Iris pigment epithelial cell (primary cell): ENCODE measurements at places on chromosomes 2 and 18.

GRCh38 chr2:17515652-17516051, 2.6 kb downstream of the RAD51AP2 start:
- no peak for DNase-seq

- peak; percentile 37 for DNase-seq
These were observed 33.6 kb upstream of the VWC2L start for GRCh38 chr2:214377286-214377624.

DNA sequence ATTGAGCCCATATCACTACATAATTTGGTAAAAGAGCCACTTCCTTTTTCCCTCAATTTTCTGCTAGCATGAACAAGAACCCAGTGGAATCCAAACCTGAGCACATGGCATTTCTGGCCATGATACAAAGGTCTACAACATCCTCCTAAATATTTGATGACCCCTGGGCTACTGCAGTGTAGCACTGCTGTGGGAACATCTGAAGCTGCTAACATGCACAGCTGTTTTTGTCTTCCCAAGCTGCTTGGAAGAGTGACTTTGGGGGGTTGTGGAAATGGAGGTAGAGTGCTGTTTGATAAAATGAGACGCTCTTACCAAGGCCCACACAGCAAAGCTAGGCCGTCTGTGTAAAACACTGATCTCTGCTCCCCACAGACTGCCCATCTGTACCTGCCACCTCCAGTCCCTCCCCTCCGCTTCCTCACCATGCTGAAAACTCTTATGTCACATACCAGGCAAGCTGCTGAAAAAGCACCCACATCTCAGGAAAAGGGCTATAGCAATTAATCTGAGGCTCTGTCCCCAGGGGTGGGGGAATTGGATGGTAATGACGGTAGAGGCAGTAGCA, 197.2 kb upstream of the HNRNPA3 start:
- DNase-seq: no peak

DNA sequence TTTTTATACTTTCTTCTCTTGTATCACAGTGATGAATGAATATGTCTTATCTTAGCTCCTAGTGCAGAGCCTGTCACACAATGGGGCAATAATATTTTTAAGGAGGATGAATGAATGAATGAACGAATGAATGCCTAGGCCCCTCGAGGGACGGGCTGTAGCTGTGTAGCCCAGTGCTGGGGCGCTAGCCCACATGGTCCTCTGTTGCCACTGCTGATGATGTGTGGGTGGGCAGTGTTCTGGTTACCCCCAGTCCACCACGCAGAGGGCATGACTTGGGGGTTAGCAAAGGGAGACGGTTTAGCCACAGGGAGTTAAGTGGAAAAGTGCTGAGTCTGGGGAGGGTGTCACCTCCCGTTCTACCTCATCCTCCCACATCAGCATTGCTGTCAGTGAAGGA, 134.2 kb downstream of the SMAD7 start:
- no peak for DNase-seq

DNA sequence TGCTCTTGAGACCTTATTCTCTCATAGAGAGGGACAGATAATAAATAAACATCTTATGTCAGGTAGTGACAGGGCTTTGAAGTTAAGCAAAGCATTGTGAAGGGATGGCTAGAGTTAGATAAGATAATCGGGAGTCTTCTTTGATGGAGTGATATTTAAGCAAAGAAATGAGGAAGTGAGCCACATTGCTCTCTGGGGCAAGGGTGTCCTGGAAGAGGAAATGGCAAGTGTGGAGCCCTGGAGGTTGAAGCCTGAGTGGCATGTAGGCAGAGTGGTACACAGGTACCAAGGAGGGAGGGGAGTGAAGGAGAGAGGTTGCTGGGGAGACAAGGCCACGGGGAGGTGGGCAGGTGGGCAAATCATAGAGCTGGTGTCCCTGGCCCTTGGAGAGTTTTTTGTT, 110.2 kb downstream of the CTAGE1 start:
- DNase-seq: no peak

GRCh38 chr18:59303656-59304195, 14.7 kb downstream of the CPLX4 start:
- no peak for DNase-seq

- DNase-seq: no peak
These were observed 1.9 kb downstream of the GORASP2 start for GRCh38 chr2:170930991-170931266.

DNA sequence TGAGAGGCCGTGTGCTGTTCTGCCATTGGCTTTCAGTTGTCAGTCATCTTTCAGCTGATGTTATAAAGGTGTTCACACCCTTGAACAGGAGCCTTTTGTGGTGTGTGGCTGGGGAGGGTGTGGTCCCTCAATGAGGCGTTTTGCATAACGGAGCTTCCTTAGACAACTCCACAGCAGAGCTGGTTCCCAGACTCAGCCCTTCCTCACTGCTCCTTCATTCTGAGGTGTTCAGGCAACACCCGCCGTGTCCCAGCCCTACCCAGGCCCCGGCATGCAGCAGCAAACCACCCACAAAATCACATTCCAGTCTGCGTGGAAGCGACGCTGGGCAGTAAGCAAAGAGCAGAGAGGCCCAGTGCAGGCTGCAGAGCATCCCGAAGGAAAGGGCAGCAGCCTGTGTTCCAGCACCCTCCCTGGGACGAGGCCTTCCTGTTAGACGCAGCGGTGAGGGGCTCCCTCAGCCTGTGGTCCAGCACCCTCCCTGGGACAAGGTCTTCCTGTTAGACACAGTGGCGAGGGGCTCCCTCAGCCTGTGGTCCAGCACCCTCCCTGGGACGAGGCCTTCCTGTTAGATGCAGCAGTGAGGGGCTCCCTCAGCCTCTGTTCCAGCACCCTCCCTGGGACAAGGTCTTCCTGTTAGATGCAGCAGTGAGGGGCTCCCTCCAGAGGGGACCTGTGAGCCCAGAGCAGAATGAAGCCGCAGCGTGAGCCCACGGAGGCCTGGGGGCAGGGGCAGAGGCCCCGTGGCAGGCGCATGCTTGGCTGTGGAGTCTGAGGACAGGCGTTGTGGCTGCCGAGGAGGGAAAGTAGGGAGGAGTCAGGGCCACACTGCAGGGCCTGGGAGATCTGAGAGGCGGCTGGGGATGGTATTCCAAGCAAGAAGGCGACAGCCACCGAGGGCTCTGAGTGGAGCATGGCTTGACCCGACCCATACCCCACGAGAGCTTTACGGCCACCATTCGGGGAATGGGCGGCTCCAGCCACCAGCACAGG, 201.8 kb upstream of the HDAC4 start:
- DNase-seq: no peak

GRCh38 chr18:63889626-63890025, 2.1 kb downstream of the SERPINB2 start:
- DNase-seq: no peak

GRCh38 chr2:23507267-23508065, 122.5 kb downstream of the KLHL29 start:
- DNase-seq: no peak

GRCh38 chr2:25332571-25332970, 9.2 kb downstream of the DNMT3A start:
- no peak for DNase-seq

DNA sequence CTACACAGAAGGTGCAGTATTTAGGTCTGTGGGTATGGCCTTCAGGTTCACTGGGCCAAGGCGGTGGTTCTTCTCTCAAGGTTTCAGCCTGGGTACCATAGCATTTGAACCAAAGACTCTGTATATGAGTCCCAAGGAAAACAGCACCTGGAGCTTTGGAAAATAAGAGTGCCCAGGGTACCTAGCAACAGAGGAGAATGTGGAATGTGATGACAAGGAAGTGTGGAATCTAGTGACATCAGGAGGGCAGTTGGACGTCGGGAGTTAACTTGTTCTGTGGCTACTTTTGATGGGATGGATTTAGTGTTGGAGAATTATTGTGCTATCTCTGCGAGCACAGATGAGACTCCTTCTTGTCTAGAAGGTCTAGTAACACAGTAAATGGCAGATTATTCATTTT, 201.2 kb downstream of the NOL4 start:
- DNase-seq: peak; percentile 27

DNA sequence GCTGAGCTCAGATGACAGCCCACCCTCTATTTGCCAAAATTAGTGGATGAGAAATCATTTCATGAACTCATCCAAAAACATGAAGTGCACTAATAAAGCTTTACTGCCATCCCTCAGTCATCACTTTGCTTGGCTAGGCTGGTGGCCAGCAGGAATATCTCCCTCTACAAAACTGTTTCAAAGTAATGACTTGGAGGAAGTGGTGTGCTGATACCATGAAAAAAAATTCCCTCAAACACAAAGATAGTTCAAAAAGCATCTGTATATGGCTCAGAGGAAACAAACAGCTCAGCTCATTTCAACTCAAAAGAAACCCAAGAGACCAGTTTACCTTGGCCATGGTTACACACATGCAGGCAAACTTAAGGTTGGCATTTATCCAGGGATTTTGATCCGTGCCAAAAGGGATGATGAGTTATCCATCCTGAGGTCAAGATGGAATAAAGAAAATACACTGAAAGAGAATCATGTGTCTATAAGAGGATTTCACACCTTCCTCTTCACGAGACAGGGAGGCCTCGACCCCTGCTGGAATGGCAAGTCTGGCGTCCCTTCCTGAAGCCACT, 18.4 kb upstream of the WIPF1 start:
- DNase-seq: peak; percentile 72

GRCh38 chr18:28666216-28666615, 489.3 kb upstream of the CDH2 start:
- DNase-seq: peak; percentile 13

- DNase-seq: no peak
These were observed 2.8 kb downstream of the NTSR2 start for GRCh38 chr2:11667194-11667593.

GRCh38 chr2:50856016-50856541, 175.9 kb downstream of the NRXN1 start:
- no peak for DNase-seq

DNA sequence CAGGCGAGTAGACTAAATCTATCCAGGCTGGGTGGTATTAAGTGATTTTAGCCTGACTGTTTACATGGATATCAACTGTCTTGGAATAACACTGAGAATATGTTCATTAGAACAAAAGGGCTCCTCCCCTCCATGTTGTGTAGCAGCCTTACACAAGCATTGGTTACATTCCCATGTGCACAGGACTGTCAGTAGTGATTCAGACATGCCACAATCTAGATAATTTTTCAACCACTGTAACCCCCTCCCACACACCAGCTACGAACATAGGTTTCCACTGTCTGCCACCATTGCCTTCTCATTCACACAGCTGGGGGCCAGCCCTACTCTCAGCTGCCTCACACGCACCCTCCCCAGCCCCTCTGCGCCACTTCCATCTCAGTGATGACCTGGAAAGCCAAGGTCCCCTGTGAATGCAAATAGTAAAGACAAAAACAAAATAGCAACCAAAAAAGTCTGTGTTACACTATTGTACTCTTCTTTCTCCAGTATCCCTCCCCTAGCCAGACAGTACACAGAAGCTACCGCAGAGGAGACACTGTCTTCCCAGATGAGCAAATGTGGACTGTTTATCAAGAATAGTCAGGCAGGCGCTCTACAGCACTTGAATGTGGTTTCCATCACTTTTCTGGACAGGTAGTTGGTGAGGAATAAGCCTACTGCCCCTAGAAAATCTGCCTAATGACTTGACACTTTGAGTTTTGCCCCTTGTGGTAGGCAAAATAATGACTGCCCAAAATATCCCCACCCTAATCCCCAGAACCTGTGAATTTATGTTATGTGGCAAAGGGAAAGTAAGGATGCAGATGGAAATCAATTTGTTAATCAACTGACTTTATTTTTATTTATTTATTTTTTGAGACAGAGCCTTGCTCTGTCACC, 27.9 kb upstream of the TYMS start:
- DNase-seq: no peak

DNA sequence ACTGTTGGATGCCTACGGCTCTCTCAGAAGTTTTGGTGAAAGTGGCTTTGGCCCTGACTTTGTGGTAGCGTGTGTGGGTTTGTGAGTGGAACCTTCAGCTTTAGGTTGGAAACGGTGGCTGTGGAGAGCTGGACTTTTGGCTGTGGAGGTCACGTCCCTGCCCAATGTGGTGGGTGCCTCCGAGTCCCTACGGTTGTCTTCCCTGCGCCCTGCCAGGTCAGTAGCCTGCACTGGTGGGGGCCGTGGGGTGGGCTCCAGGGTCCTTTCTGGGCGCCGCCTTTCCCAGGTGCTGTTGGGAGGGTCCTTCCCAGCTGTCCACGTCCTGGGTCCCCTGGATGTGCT, 11.1 kb downstream of the COLEC11 start:
- DNase-seq: no peak

DNA sequence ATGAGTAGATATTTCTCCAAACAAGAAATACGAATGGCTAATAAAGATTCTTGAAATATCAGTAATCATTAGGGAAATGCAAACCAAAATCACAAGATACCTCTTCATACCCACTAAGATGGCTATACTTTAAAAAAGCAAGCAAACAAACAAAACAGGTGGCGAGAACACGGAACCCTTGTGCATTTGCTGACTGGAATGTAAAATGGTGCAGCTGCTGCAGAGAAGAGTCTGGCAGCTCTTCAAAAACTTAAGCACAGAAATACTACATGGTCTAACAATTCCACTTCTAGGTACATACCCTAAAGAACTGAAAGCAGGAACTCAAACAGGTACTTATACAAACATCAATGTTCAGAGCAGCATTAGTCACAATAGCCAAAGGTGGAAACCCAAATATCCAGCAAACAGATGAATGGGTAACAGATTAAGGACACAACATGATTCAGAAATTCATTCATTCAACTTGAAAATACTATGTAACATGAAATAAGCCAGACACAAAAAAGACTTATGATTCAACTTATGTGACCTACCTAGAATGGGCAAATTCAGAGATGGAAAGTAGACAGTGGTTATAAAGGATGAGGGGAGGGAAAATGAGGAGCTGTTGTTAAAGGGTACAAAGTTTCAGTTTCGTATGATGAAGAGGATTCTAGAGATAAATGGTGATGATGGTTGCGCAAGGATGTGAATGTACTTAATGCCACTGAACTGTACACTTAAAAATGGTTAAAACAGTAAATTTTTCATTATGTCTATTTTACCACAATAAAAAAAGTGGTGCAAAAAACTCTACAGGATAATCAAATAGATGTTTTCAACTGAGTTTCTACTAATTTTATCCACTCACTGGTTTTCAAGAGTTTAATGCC, 26.9 kb upstream of the GPR75 start:
- no peak for DNase-seq

GRCh38 chr2:70508711-70509462, 44.7 kb downstream of the TGFA start:
- DNase-seq: no peak
